ENCODE measurements at places on chromosomes 1 and 21. TPM values are rescaled to one million over a fixed set of nuclear protein-coding genes. Genes with fewer than 3 reads are reported as not detected.

CD1C gene
- 6.7 TPM for total RNA-seq

GPR37L1 gene
- total RNA-seq, result 0.06 TPM

RNU1-4 gene
- 6,622 TPM for total RNA-seq

MNDA gene
- total RNA-seq, result 45.5 TPM

RPS6KC1 gene
- total RNA-seq, result 15.1 TPM

Measured in upper lobe of right lung (tissue), 1 donor.